ENCODE measurements at places on chromosomes 5 and 9.
A peak's percentile ranks its signal among the peaks of the same experiment; 100 is the strongest.

- DNase-seq: no peak
These were observed 136.2 kb downstream of the CFAP90 start for GRCh38 chr5:7714697-7715096.

DNA sequence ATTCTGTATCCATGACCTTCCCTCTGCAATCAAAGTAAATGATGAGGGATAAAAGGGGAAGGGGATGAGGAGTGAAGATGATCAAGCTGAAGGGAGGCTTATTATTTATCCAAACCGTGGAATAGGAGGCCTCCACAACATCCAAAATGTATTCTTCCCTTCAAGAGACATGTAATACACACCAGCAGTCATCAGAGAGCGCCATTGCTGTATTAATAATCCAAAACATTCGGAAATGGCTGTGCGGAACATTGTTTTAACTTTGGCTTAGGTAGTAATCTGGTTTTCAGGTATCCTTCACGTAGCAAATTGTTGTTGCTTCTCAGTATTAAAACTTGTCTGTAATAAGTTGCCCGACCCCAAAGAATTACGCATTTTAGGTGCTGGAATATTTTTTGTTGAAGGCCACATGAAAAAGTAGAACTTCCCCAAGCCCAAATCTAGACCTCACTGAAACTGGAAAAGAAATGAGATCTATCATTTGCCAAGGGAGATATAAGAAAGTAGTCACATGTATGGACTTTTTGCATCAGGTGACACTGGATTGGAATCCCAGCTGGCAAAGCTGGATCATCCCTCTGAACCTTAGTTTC lies 2.6 kb upstream of the BOD1 start:
- DNase-seq: peak; percentile 22

DNA sequence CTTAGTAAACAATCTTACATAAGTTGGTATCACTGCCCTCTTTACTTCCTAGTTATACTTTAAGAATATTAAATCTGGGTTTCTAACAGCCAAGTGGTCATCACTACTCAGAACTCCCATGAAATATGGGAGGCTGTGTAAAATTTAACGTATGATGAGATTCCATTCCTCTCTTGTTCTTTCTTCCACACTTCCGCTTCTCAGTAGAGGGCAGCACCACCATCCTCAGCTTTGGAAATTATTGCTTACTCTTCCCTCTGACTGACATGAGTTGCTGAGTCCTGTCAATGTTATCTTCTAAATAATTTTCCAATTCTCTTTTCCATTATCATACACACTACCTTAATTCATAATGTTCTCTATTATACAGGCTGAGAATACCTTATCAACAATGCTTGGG lies 194.0 kb downstream of the RFX3 start:
- peak; percentile 15 for DNase-seq

DNA sequence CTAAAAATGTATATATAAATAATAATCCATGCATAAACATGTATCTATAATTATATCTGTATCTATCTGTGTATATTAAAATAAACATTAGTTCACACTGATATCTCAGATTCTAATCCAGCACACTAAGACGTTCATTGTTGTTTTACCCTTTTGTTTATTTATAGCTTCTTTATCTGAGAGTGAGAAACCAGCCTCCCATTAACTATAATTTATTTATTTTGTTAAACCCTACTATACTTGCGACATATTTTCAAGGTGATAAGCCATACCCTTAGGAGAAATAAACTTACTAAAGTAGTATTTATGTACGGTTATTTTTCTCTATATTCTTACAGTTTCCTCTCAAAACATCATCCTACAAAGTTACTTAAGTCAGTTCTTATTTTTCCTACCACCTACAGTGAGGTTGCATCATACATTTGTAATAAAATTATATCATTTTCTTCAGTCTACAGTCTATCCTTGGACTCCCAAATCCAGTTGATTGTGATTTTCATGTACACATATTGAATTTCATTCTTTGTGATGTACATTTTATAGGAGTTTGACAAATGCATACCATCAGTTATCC lies 726.4 kb upstream of the FAM174A start:
- DNase-seq: no peak

GRCh38 chr9:131018621-131019020 lies 9.6 kb downstream of the LAMC3 start:
- peak; percentile 11 for DNase-seq

GRCh38 chr9:16726718-16727451 lies 143.6 kb downstream of the BNC2 start:
- DNase-seq: peak; percentile 49

GRCh38 chr9:105275938-105276337 lies 31.5 kb downstream of the SLC44A1 start:
- DNase-seq: no peak

- no peak for DNase-seq
These were observed 265.7 kb upstream of the KLF4 start for GRCh38 chr9:107755246-107755645.

DNA sequence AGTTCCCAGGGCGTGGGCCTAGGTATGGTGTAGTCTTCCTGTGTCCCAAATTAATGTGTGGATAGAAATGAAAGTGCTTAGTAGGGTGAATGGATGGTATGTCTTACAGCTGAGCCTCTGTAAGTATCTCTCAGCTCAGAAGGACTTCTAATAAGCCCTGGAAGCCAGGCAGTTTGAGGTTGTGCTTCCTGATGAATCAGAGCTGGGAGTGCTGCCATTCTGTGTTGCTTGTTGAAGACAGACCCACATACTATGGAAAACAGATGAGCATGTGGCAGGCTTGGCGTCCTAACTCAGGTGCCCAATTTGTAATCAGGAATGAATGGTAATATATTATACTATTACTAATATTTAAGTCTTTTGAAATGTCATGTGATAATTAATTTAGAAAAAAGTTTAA lies 69.8 kb downstream of the CMYA5 start:
- DNase-seq: no peak

- no peak for DNase-seq
These were observed 1516.4 kb downstream of the EFNA5 start for GRCh38 chr5:106154280-106154716.

- DNase-seq: no peak
These were observed 55.1 kb upstream of the S1PR3 start for GRCh38 chr9:88936132-88936531.

DNA sequence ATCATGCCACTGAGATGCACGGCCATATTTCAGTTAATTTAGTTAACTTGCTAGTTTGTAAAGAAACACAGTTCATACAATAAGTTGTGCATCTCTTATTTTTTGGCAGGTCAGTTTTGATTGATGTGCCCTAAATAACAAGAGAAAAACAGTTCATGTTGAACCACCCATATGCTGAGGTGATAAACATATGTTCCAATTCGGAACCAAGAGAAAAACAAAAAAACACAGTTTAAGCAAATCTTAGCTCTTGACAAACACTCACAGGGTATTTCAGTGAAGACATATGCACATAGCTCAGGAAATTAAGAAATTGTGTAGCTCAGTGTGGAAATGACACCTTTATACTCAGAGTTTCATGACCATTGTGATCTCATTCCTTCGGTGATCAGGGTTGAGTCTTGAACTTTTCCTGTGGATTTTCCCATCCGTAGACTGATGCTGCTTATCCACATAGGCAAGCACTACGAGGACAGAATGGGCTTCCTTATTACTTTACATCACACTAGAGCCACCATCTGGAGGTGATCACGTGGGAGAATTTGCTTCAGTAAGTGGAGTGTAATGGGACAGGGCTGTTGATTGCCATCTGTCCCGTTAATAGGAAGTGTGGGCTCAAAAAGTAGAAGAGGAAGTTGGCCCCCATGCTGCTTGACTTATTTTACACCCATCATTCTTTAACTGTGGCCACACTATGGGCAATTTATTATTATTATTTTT lies 773.0 kb downstream of the MTRR start:
- no peak for DNase-seq

DNA sequence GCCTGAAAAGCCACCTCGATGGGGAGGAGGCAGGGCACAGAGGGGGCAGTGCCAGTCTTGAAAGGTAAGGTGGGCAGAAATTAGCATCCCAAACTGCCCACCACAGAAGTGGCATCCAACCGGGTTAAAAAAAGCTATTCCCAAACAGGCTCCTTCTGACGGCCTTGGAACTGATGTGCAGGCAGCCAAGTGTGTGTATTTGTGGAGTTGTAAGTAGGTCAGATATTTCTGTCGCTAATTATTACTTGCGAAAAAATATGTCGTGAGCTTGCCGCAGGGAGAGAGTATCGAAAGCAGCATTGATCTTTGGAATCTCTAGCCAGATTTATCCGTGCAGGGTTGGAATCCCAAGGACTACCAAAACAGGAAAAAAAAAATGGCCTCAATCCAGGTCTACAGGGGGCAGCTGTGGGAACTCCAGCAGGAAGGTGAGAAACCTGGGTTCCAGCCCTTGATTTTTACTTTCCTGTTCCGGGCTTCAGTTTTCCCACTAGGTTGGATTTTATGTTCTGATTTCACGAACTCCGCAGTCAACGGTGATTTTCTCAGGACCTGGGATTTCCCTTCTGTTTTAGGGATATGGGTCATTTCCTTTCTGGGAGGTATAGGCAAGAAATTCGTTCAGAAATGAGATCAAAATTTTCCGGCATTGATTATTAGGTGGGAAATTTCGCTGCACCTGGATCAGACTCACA lies 200.8 kb downstream of the RGS3 start:
- DNase-seq: no peak

GRCh38 chr5:153584960-153585359 lies 94.5 kb downstream of the GRIA1 start:
- DNase-seq: no peak

DNA sequence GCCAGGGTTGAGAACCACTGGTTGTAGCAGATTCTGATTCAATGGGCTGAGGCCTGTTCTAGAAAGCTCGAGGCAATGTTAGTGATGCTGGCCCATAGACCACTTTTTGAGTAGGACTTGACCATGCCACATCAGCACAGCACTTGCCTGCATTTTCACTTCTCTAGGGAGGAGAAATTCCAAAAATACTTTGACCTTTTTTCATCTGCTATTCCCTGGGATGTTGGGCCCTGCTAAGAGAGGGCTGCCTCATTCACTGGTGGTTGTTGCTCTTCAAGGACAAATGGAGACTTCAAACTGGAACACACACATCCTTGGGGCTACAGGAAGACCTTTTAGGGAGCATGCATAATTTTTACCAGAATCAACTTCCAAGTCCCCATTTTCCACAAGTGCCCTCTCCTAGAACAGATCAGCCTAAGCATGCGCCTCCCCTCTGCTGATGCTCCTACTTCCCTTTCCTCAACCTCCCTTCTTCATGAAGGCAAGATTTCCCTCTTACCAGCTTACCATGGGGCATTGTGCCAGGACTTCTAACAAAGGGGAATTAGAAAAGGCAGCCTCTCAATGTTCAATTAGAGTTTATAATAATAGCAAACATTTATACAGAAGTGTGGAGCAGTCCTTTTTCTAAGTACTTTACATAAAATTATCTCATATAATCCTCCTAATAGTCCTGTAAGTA lies 12.7 kb upstream of the TGFBI start:
- no peak for DNase-seq

GRCh38 chr5:81980598-81981260 lies 8.9 kb downstream of the ATG10 start:
- no peak for DNase-seq
